ENCODE measurements at places on chromosomes 2 and 18.

- DNase-seq, result no peak
Observed at GRCh38 chr18:13139885-13140450, 78.6 kb upstream of the LDLRAD4 start.

- DNase-seq, result no peak
Observed at GRCh38 chr2:182949572-182950189, 83.2 kb upstream of the FRZB start.

- no peak for DNase-seq
Observed at GRCh38 chr2:230323385-230324106, 3.4 kb upstream of the SP140L start.

- no peak for DNase-seq
Observed at GRCh38 chr2:241868661-241869081, 858 bp upstream of the RTP5 start.

GRCh38 chr18:57589161-57589560, 2.7 kb upstream of the FECH start:
- DNase-seq, result no peak

- DNase-seq, result no peak
Observed at GRCh38 chr2:157440404-157441071, 3.4 kb downstream of the CYTIP start.

- no peak for DNase-seq
Observed at GRCh38 chr2:38862476-38862875, 13.3 kb downstream of the DHX57 start.

DNA sequence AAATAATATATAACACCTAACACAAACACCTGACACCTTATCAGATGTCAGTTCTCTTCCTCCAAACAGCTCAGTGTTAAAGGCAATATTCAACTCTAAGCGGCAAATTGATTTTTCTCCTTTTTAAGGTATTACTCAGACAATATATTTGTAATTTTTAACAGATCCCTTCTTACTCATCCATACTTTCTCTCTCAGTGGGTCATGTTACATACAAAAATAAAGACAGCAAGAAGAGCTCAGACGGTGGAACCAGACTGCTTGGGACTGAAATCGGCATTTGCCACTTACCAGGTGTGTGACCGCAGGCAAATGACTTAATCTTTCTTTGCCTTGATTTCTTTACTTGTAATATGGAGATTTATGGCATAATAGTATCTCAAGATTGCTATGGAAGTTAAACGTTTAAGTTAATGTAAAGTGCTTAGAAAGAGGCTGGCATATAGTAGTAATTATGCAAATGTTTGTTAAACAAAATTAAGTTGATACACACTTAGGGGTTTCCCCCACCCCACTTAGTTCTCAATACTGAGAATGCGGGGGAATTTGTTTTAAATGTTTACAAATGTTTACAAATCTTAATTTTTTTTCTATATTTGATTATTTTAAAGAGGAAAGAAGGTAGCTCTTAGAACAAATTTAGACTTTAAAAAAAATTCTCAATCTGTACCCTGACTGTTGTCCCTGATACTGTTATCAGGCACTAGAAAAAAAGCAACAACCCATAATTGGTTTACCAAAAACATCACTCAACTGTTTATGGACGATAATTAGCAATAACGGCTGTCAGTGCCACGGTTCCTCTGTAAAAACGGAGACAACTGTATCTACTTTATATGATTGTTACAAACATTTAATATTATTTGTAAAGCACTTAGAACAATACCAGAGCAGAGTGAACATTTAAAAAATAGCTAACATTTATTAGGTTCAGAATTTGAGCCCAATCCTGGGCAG, 25.6 kb downstream of the MAP3K2 start:
- no peak for DNase-seq

DNA sequence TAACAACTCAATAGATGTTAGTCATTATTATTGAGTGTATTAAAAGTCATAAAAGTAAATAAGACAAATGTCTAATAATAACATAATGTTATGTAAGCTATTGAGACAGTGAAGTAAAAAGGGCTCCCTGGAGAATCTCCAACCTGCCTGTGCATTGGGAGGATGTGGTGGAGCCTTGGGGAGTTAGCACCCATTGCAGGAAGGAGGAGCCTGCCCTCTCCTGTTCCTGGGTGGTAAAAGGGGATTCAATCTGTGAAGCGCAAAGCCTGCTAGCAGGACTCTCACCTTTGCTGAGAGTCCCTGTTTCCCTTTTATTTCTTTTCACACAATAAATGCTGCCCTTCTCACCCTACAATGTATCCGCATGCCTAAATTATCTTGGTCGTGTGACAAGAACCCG, 206.1 kb downstream of the RAB3GAP1 start:
- DNase-seq, result no peak

GRCh38 chr2:168024459-168024858, 222.9 kb downstream of the STK39 start:
- DNase-seq, result no peak

- no peak for DNase-seq
Observed at GRCh38 chr2:27281855-27282559, at the start of gene TRIM54. TSS of gene TRIM54 (plus strand) at chr2:27282429. CDS start at chr2:27282732, 303 bp downstream.

- DNase-seq, result no peak
Observed at GRCh38 chr2:205687641-205687956, 5.3 kb downstream of the NRP2 start.

GRCh38 chr2:160051371-160051800, 11.0 kb downstream of the PLA2R1 start:
- no peak for DNase-seq

- DNase-seq, result no peak
Observed at GRCh38 chr2:96954011-96954846, 32.2 kb downstream of the FAM178B start.
